ENCODE measurements at places on chromosomes 16 and 17.
A peak's percentile ranks its signal among the peaks of the same experiment; 100 is the strongest.

DNA sequence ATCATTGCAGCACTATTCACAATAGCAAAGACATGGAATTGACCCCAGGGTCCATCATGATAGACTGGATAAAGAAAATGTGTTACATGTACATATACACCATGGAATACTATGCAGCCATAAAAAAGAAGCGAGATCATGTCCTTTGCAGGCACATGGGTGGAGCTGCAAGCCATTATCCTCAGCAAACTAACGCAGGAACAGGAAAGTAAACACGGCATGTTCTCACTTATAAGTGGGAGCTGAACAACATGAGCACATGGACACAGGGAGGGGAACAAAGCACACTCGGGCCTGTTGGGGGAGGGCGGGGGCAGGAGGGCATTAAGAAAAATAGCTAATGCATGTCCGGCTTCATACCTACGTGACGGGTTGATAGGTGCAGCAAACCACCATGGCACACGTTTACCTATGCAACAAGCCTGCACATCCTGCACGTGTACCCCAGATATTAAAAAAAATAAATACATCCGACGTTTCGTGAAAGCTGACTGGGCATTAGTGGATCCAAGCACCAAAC is 28.9 kb downstream of the ZNF778 start:
- no peak for DNase-seq

- peak; percentile 71 for DNase-seq
Measured at GRCh38 chr16:58511933-58512815, 3.1 kb upstream of the SETD6 start.

- DNase-seq, result no peak
Measured at GRCh38 chr17:79324194-79324593, 249.6 kb downstream of the ENGASE start.

DNA sequence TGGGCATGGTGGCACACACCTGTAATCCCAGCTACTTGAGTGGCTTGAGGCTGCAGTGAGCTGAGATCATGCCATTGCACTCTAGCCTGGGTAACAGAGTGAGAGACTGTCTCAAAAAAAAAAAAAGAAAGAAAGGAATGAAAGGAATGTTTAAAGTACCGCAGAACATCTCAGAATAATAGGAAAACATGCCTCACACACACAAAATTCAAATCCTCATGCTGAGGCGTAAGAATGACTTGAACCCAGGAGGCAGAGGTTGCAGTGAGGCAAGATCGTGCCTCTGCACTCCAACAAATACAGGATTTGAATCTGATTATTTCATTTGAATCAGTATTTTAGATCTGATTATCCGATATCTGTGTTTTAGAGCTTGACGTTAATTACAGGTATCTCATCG is 21.3 kb upstream of the GAA start:
- no peak for DNase-seq

- DNase-seq, result no peak
Measured at GRCh38 chr17:58271216-58271931, 9.4 kb downstream of the MPO start.

DNA sequence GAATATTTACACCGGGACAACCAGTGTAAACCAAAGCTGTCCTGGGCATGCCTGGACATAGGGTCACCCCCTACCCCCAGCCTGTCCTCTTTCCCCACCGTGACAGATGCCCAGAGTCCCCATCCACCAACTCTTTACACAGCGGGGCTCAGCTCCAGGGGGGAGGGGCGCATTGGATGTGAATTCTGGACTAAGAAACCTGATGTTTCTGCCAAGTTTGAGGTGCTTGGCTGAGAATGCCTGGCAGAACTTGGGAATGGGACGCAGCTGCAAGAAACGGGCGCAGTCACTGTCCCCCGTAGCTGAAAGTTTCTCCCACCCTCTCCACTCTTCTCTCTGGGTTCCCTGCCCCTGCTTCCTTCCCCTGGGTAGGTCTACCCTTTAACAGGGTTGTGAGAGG is 68.0 kb upstream of the CDC42EP4 start:
- no peak for DNase-seq

- peak; percentile 21 for DNase-seq
Measured at GRCh38 chr17:62965174-62965685, 805 bp upstream of the TANC2 start.
